ENCODE measurements at places on chromosomes 2 and 18. TPM values are rescaled to one million over a fixed set of nuclear protein-coding genes. Genes with fewer than 3 reads are reported as not detected.

Gene PPP3R1
- 6.9 TPM for total RNA-seq

Gene CHRND
- not detected for total RNA-seq

Gene CHST10
- total RNA-seq = 4.9 TPM

Gene GALR1
- total RNA-seq = not detected

Gene CCNYL1
- total RNA-seq = 3.7 TPM

Gene MYO7B
- not detected for total RNA-seq

Gene CCDC148
- 0.63 TPM for total RNA-seq

Gene C18orf54
- 1.9 TPM for total RNA-seq

Gene IMPACT
- 26.6 TPM for total RNA-seq

Gene KIAA2012
- total RNA-seq = not detected

Gene COL4A4
- 0.16 TPM for total RNA-seq

Gene LAMA1
- total RNA-seq = 1.5 TPM

Gene CABYR
- total RNA-seq = 4.7 TPM

Gene MFSD2B
- total RNA-seq = under 0.01 TPM

Gene REG1A
- not detected for total RNA-seq

Gene LINC00305
- not detected for total RNA-seq

Gene IL36A
- total RNA-seq = not detected

Gene KCNJ3
- not detected for total RNA-seq

Gene LRRTM1
- not detected for total RNA-seq

Gene CLEC4F
- not detected for total RNA-seq

Gene CCBE1
- 24.9 TPM for total RNA-seq

Gene LONRF2
- total RNA-seq = under 0.01 TPM

Gene MAPRE2
- 9.1 TPM for total RNA-seq

Gene RNMT
- 10.8 TPM for total RNA-seq

Gene AQP4
- total RNA-seq = not detected

Gene SERPINB5
- total RNA-seq = 0.34 TPM

Gene FAM117B
- total RNA-seq = 1.3 TPM

Gene ARHGAP25
- total RNA-seq = 0.47 TPM

Gene DHRS9
- total RNA-seq = 1.3 TPM

Gene CPLX4
- total RNA-seq = not detected

Gene MC4R
- not detected for total RNA-seq

Gene SIX2
- not detected for total RNA-seq
